NCI-H1092 (cell line): ENCODE measurements at places on chromosomes 16 and 17.

DNA sequence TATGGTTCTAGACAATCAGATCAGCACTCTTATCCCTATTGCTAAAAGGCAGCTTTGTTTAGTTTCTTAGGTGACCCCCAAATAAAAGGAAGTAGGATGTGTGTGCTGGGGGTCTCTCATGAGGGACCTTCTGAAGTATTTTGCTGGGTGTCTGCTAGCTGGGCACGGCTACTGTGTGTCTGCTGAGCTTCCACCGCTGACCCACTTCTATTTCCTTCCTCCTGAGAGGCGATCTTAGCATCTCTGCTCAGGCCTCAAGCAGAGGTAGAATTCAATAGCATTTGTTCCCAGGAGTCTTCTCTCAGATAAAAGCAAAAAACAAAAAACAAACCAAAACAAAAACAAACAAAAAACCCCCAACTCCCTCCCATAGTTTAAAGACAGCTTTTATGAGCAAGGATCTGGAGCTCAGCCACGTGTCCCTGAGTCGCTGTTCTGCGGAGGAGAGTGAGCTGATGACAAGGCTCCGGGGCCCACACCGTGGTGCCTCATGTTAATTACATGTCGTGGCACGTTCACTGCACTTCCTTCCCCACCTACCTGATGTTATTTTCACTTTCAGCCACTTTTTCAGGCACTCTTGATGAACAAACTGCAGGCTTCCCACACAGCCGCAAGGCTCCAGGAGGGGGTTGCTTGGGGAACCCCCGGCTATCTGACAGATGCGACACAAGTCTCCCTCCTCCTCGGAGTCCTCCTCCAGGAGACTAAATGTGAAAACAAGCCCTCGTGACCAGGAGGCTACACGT lies 83.5 kb downstream of the MARCHF10 start:
- no peak for DNase-seq

DNA sequence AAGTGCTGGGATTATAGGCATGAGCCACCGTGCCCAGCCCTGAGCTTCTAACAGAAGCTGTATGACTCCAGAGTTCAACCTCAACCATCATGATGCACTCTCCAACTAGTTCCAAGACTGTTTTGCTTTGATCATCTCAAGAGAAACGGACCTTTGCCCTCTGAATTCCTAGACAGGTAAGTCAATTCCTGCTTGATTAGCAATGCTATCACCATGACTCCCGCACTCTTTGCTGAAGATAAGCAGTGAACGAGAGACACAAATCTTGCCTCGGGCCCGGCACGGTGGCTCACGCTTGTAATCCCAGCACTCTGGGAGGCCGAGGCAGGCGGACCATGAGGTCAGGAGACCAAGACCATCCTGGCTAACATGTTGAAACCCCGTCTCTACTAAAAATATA lies 22.2 kb downstream of the ANKFY1 start:
- no peak for DNase-seq

DNA sequence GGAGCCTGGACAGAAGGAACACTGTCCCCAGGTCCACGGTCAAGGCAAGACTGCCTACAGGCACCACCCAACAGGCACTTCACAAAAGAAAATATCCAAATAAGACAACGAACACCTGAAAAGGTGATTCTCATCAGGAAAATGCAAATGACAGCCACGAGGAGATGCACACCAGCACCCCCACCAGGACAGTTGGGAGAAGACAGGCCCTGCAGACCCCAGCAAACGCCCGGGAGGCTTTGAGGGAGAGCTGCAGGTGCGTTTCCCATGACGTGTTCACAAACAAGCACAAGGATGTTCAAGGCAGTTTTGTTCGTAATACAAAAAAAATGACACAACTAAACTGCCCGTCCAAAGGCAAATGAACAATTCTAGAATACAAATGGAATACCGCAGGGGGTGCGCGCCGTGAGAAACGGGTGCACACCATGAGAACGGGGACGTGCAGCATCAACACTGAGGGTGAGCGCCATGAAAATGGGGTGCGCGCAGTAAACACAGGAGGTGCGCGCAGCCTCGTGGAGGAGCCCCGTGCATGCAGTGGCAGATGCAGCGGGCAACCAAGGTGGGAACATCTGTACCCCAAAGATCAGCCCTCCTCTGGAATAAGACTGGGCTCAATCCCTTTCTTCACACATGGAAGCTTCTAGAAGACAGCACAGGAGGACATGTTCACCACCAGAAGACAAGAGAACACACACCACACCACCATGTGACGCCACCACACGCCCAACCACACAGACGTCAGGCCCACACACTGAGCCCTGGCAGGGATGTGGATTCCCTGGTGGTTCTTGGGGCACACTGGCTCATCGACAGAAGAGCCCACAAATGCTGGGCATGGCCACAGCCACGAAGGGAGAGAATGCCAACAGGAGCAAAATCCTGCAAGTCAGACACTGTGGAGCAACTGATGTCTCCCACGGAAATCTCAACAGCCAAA lies 91.2 kb downstream of the ZNF778 start:
- DNase-seq, result no peak

GRCh38 chr17:74296548-74296936 lies 22.5 kb downstream of the DNAI2 start:
- peak; percentile 38 for DNase-seq

DNA sequence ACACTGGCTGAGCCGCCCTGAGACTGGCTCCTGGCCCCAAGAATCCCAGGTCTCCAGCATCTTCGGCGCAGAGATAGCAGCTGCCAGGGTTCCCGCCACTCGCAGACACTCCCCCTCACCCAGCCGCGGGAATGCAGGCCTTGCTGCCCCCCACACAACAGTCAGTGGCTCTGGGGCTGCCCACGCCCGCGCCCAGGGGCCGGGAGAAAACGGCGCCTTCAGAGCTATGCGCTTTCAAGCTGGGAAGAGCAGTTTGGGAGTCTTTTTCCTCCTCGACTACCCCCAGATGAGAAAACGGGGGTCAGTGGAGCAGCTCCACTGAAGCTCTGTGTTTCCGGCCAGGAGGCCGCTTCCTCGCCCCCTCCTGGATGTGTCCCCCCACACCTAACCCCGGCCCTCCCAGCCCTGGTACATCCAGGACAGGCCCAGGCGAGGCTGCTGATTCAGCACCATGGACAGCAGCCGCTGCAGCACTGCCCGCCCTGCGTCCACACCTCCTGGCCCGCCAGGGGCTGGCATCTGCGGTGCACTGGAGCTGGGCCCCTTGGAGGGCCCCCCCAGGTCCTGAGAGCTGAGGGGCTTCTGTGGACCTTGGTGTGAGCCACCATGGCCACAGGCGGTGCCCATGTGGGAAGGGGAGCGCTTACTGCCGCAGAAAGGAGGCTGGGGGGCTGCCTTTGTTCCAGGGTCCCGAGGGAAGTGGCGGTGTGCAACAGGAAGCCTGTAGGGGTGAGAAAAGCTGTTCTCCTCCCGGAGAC lies 35.7 kb downstream of the CACNA1H start:
- no peak for DNase-seq

GRCh38 chr17:9959377-9959981 lies 54.4 kb upstream of the RCVRN start:
- DNase-seq, result no peak

DNA sequence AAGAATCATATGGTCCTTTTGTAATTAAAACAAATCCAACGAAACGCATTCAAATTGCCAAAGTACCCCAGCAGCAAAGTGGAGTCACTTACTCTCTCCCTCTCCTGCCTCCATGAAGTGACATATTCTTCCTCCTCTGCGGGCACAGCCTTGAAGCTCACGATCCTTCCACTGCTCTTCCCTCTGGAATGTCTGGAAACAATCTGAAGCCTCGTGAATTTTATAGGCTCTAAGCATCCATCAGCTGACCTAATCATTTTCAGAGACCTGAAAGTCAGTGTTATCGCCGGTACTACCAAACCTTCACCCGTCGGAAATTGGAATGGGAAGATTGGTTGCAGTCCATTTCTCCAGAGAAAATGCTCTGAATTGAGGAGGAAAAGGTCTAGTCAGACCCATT lies 134.5 kb upstream of the FOXF1 start:
- DNase-seq, result no peak

GRCh38 chr16:85544016-85544415 lies 69.1 kb upstream of the GSE1 start:
- DNase-seq, result no peak

GRCh38 chr16:74999219-74999608 lies 390 bp downstream of the ZNRF1 start:
- no peak for DNase-seq
